NCI-H187 (cell line): ENCODE measurements at places on chromosomes 3 and 15.

DNA sequence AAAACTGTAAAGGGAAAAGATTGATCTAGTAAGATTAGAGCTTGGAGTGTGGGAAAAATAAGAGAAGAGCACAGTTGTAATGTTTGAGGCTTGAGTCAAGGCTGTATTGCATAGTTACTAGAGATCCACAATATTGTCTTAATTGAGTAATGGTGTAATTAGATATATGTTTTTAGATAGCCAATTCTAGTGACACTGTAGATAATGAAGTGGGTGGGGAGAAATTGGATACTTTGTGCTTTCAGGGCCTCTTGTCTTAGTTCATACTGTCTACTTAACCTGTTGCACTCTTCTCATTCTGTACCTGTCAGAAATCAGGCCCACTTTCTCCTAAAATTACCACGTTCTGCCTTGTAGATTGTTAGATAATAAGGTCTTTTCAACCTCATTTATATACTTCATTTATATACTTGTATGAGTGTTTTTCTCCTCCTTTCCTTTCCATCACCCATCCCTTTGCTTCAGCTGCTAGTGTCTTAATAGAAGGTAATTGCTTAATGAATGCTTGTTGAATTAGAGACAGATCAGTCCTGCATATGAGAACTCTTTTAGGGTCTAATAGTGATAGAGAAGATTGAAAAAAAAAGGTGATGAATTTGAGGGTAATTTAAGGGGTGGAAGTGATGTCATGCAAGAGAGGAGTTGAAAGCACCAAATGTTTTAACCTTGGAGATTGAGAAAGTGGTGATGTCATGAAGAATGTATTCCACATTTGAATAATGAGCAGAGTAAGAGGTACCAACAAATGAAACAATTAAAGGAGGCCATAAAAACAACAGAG, 32.0 kb downstream of the PIK3CA start:
- DNase-seq = no peak

DNA sequence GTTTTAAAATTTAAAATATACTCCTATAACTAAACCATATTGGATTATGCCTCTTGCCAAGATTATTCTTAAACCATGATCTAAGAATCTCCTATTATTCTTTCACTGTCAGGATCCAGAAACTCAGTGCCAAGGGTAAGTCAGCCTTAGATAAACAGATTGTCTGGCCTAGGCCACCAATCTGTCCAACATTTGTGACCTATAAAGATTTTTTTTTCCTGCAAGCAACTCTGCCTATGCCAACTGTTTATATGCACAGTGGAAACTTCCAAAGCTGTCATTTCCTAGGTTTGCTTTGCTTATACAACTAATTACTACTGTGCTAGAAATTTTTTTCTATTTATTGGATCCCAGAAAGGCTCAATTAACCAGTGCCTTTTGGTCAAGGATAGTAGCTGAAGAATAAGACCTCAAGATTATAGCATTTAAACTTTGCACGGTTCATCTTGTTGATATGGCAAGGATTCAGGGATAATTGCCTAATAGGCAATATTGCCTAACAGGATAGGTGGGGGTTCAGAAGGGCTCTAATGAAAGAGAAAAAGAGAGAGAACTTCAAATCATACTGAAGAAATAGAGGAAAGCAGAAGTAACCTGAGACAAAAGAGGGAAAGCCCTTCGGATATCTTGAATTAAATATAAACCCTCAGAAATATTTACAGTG, 22.8 kb downstream of the GAP43 start:
- DNase-seq = no peak

GRCh38 chr3:55894605-55895004, 407.5 kb upstream of the WNT5A start:
- DNase-seq = no peak

GRCh38 chr3:28103861-28104260, 137.6 kb upstream of the CMC1 start:
- DNase-seq = no peak

- no peak for DNase-seq
These were observed 49.0 kb upstream of the FGD5 start for GRCh38 chr3:14769544-14770325.

- DNase-seq = no peak
These were observed 358.3 kb upstream of the CFAP20DC start for GRCh38 chr3:59408047-59408624.

DNA sequence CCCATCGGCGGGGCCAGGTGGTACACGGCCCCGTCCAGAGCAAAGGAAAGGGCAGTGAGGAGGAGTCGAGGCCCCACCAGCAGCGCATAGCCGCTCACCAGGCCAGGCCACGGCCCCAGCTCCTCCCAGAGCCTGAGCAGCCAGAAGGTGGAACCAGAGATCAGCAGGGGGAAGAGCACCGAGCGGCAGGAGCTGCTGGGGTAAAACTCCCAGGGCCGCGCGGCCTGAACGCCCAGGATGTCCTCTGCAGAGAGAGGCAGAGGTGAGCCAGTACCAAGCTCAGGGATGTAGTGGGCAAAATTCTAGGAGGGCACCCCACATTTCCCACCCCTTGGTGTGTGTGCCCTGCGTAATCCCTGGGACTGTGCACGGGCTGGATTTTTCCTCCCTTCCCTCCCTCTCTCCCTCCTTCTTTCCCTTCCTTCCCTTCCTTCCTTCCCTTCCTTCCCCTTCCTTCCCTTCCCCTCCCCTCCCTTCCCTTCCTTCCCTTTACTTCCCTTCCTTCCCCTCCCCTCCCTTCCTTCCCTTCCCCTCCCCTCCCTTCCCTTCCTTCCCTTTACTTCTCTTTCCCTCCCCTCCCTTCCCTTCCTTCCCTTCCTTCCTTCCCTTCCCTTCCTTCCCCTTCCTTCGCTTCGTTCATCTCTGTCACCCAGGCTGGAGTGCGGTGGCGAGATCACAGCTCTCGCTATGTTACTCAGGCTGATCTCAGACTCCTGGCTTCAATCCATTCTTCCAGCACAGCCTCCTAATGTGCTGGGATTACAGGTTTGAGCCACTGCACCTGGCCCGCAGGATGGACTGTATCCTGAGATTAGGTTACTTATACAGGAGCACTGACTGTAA, 6.3 kb upstream of the NCBP2 start:
- DNase-seq = no peak

- DNase-seq = no peak
These were observed 70.5 kb upstream of the KLHL25 start for GRCh38 chr15:85865070-85865684.

DNA sequence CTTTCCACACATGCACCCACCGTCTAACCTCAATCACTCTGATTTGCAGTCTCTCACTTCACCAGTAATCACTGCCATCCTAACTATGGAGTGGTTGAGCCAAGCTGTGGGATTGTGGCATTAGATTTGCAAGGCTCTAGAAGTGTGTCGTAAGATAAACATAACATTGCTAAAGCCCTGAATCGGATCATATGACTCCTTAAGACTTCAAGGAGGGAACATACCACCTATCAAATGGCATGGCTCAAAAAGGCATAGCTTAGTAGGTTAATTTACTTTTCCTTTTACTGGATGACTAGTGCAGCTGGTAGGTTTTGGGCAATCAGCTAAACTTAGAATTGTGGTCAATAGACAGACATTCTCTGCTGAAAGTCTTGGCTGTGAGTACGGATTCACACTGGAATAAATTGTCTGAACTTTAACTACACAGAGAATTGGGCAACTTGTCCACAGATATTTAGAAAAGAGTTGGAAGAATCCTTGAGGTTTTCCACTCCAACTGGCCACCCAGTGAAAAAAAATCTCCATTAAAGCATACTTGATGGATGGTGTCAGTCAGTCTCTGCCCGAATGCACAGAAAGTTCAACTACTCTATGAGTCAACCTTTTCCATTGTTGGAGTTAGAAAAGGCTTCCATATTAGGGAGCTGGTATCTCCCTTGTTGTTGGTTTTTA, 476.7 kb upstream of the CBLB start:
- no peak for DNase-seq

DNA sequence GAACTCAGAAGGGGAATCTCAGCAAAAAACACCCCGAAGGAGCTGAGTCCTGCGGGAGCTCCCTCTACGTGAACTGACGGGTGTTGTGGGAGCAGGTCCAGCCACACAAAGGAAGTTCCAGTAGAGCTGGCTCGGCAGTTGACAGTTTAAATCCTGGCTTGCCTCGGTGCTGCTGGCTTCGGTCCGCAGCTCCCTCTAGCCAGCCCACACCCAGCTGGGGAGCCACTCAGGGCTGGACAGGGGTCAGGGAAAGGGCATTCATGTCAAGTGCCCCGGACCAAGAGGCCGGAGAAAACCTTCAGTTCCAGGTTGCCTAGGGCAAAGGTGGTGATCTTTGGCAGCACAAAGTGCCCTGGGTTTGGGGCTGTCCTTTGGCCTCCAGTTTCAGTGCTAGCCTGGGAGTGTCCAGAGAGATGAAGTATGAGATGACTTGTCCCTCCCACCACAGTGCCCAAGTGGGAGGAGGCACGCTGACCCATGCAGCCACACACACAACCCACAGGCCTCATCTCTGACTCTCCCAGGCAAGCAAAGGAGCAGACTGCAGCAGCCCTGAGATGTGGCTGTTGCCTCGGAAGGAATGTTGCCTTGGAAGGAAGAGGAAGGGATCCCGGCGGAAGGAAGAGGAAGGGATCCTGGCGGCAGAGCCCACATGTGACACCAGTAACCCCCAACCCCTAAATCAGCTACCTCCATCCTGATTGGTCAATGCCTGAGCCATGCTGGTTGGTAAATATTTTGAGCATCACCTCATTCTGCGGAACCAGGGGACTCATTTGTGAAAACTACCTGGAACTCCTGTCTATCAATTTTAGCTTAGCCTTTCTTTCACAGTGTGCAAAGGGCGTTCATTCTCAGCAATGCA, 13.9 kb upstream of the ANPEP start:
- DNase-seq = no peak

DNA sequence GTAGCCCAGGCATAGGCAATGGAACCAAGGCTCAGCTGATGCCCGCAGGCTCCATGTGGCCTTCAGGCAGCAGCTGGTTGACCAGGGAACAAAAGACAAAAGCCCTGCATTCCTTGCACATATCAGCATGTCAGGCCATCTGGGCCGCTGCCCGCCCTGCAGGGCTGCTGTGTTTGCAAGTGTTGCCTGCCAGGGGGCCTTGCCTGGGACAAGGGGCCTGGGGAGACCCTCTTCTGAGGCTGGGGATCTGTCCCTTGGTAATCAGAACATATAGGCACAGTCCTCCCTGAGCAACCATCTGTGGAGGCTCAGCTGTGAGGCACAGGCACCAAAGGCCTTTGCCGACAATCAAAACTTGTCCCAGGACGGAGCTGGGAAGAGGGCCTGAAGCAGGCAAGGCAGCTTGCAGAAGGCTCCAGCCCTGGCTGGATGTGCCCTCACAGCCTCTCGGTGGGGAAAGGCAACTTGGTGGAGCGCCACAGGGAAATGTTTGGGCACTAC, 138.2 kb downstream of the TPRA1 start:
- DNase-seq = no peak
